ENCODE measurements at places on chromosomes 4 and X.

DNA sequence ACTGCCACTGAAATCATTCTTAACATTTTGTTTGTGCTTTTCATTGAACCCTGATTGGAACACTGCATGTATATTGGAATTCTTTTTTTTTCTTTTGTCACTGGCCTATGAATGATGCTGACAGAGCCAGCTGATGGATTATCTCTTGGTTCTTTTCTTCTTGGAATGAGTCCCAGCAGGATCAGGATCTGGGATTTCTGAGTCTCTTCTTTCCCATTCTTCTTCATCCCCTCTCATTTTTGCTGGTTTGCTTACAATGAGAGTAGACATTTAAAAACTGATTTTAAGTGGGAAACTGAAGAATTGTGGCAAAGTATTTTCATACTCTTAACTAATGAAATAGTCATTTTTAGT lies 9.0 kb downstream of the DCUN1D4 start:
- no peak for DNase-seq

DNA sequence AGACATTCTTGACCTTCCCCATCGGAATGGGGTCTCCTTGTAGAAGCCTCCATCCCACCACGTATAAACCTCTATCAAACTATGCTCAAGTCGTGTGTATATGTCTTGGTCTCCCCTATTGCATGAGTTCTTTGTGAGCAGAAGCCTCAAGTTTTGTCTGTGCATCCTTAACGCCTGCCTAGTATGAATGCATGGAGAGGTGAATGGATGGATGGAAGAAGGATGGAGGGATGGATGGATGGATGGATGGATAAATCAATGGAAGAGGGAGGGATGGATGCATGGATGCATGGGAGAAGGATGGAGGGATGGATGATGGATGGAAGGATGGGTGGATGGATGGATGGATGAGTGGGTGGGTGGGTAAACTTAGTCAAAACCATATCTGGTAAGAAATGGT lies 17.0 kb upstream of the CCKAR start:
- DNase-seq, result no peak

DNA sequence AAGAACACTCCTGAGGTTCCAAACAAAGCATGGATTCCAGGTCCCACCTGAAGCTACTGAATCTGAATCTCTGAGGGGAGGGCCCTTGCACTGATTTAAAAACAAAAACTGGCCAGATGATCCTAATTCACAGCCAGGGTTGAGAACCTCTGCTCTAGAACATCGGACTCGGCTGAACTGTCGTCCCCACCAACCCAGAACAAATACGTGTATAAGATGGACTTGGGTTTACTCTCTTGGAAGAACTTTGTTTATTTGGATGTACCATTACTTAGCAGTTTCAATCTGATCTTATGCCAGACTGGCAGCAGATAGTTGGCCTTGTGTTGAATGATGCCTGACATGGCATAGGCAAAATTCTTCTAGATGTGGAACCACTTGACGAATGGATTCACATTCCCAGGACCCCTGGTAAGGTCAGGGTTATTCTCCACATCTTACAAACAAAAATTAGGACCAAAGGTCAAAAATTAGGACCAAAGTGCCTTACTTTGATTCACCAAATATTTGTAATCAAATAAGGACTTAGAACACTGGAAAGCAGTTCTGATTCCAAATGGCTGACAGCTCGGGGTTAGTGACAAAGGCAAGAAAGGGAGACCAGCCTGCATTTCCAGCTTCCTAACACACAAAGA lies 29.0 kb downstream of the CHST7 start:
- DNase-seq, result no peak

DNA sequence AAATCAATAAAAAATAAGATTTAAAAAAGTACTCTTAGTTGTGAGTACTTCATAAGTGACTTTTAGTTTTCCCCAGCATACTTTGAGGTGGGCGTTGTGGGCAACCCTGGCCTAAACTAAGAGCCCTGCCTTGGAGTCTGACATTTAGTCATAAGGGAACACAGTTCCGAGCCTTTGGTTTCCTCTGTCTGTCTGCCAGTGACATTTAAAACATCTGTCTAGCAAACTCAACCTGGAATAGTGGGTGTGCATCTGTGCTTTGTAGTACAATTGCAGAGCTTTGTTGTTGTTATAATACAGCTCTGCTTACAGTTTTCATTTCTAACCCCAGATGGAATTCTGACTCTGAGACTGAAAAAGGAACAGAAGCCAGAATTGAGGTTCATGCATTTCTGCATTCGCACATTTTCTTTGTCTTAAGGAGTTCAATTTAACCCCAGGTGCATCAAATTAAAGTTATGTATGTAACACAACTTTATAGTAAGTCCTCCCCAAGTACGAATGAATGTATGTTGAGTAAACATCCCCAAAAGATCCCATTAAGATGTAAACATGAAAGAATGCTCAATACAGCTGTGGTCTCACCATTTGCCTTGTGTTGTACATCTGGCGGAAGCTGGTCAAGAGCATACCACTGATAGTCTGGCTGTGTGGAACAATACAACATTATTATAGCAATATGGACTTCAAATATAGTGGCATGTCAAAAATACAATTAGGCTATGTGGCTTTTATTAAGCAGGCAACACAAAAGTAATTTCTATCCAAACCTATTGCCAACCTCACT lies 25.9 kb downstream of the TNIP3 start:
- DNase-seq, result peak; percentile 54

DNA sequence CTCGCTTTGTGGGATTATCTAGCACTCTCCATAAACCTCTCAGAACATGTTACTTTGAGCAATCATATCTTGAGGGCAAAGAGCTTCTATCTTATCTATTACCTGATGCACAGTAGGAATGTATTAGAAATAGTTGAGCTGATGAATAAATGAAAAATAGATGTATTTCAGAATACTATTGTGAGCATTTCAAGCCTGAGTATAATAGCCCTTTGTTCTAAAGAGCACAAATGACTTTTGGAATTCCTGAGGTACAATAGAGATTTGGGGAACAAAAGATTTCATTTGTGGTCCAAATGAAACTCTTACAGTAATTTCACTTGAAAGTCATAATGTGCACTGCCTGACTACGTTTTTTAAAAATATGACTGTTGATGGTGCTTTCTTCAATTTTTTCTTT lies 159.5 kb downstream of the UGT8 start:
- no peak for DNase-seq

DNA sequence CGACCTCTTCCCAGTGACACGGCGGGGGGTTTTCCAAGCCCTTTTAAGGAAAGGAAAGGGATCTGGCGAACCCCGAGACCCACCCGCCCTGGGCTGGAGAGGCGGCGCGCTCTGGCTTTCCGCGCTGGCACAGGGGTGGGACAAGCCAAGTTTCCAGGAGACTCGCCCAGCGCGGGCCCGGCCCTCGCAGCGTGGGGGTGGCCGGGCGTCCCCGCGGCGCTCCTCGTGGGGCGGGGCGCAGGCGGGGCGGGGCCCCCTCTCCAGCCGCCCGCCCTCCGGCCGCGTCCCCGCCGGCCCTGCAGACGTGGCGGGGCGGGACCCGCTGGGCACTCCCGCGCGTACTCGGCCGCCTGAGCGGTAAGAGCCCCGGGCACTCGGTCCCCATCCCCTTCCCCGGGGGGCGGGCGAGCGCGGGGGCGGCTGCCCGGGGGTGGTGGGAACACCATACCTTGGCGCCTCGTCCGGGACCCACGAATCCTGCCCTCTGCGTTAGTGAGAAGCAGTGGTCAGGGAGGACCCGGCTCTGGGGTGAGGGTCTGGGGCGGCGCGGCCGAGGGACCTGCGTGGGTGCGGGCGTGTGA lies at the start of gene FAM114A1:
TSS of gene FAM114A1 (plus strand) at position 329 of the 581 bp plus-strand sequence. CDS start 10,273 bp downstream, outside the sequence.
- DNase-seq, result peak; percentile 90

DNA sequence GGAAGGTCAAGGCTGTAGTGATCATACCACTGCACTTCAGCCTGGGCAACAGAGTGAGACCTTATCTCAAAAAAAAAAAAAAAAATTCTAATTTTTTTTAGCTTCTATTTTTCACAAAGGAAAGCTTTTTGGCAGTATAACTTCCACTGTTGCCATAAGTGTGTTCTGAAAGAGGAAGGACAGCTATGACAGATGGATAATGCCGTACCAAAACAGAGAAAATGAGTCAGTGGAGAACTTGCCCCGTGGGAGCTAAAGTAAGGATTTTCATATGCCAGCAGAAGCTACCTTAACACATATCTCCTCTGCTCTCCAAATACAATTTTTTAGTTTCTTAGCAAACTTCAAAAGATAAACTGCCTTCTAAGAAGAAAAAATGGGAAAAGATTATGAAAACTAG lies 43.7 kb downstream of the RPS3A start:
- no peak for DNase-seq

DNA sequence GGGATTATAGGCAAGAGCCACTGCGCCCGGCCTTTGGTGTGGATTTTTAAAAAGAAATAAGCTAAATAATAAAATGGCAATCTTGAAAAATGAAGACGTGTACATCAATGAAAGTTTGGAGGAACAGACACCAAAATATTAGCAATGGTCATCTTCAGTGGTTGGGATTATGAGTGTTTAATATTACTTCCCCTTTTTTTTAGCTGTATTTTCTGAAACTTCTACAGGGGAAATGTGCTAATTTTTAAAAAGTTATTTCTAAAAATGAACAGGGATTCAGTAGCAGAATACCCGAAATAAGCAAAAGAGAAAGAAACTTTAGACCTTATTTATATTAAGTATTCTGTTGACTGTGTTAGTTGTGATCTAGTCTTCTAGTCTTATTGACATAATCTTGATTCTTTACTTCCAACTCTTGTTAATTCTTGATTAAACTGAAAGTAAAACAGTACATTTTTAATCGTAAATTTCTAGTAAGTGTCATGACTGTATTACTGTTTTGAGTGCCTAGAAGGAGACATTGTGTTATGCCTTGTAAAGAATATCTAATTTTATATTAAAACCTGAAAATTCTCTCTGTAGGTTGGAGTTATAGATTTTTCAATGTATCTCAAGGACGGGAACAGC lies 51.3 kb downstream of the RUFY3 start:
- no peak for DNase-seq

DNA sequence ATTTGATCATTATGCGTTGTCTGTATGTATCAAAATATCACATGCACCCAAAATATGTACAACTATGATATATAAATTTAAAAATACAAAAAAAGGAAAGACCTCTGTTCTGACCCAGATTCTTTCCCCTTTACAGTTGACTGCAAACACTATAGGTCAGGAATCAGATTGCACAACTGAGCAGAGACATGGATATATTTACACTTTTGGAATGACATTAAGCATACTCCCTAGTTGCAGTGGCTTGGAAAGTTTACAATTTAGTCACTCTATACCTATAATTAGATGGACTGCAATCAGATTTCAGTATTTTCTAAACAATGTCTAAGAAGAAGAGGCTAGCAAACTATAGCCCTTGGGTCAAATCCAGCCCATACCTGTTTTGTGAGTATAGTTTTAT lies 98.5 kb upstream of the INPP4B start:
- no peak for DNase-seq

DNA sequence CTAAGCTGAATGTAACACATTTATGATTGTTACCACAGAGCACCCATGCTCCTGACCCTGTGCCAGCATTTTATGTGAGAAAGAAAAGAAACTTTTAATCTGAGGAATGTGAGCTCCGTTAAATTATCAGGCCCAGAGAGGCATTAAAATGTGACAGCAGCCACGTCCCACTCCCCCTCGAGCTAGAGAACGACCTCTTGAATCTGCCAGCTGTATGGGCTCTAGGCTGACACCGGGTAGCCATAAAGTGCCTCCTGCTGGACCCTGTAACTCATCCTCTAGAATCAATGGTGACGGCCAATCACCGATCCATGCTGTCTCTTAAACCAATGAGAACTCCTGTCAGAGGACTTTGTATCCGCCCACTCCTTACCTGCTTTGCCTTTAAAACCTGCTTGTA lies 110.2 kb upstream of the ADRA2C start:
- no peak for DNase-seq

GRCh38 chr4:174522183-174523024 lies at the start of gene HPGD:
Gene HPGD, minus strand, starts transcription at chr4:174522488. Its CDS starts 37 bp downstream, at chr4:174522451.
- peak; percentile 3 for DNase-seq

DNA sequence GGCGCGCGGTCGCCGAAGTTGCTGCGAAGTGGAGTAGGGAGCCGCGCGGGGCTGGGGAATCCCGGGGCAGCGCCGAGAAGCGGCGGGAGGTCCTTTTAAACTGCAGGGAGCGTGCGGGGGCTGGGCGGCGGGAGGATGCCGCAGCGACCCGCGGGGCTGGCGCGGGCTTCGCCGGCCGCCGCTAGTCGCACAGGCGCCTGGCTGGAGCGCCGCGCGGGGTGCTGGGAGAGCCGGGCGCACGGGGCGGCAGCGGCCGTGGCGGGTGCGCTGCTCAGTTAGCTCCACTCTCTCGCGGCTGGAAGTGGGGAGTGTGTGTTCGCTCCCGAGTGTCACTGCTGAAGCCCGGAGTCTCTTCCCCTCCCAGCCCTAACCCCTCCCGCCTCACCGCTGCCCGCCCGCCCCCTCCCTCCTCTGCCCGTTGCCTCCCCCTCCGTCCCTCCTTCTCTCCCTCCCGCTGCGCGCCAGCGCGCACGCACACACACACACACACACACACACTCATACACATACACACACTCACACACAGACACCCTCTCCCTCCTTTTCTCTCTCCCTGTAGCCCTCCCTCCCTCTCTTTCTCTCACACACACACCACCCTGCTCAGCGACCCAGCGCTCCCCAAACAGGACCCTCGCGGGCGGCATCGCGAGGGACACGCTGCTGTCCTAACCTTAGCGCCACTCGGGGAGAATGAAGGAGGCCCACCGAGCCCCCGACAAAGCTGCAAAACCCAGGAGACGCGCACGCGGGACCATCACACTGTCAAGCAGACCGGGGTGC lies at the start of gene NDNF:
TSS of gene NDNF (minus strand) at position 312 of the 780 bp plus-strand sequence. CDS start 26,698 bp downstream, outside the sequence.
- DNase-seq, result peak; percentile 73

DNA sequence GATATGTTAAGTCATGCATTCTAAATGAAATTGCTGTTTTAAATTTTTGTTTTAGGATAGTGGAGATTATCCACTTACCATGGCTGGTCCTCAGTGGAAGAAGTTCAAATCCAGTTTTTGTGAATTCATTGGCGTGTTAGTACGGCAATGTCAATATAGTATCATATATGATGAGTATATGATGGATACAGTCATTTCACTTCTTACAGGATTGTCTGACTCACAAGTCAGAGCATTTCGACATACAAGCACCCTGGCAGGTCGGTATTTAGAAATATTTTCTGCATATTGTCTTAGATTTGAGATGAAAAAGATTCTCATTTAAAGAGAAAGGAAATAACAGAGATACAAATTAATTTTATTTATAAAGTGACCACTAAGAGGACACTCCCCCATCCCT lies 83.6 kb downstream of the STAG2 start:
- no peak for DNase-seq

GRCh38 chr4:107246761-107247160 lies 210.6 kb upstream of the DKK2 start:
- DNase-seq, result no peak

- peak; percentile 87 for DNase-seq
These were observed at the start of gene TMSB4X for GRCh38 chrX:12974796-12975669. Gene TMSB4X, plus strand, starts transcription at chrX:12975110.

DNA sequence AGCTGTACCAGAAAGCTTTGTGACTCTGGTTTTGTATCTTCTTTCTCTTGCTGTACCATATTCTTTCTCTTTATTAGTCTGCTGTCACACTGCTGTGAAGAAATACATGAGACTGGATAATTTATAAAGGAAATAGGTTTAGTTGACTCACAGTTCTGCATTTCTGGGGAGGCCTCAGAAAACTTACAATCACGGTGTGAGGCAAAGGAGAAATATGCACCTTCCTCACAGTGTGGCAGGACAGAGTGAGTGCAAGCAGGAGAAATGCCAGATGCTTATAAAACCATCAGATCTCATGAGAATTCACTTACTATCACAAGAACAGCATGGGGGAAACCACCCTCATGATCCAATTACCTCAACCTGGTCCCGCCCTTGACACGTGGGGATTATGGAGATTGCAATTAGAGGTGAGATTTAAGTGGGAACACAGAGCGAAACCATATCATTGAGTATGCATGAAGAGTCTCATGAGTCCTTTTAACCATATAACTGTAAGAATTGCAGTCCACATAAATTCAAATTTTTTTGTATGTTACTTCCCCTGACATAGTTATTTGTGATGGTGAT lies 67.4 kb upstream of the INPP4B start:
- peak; percentile 64 for DNase-seq

Measured in fibroblast of skin of right quadriceps (primary cell).